ENCODE measurements at places on chromosomes 11 and 22.
A peak's percentile ranks its signal among the peaks of the same experiment; 100 is the strongest.

GRCh38 chr11:107957109-107957588 lies 28.9 kb downstream of the RAB39A start:
- no peak for DNase-seq

DNA sequence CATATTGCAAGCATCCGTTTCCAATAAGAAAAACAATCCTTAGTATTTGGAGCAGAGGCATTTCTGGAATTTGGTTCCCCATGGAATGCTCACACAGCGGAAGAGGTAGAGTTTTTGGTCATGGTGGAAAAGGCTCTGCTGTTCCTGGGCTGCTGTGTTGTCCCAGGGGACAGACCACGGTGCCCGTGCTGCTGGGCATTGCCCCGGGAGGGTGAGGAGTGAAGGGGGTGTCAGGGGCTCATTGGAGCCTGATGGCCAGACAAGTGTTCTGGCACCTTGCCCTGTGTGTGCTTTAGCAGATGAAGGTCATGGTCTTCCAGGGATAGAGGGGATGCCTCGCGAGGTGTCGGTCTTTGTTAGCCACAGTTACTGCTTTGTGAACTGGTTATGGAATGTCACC lies 61.2 kb downstream of the MPPED1 start:
- no peak for DNase-seq

DNA sequence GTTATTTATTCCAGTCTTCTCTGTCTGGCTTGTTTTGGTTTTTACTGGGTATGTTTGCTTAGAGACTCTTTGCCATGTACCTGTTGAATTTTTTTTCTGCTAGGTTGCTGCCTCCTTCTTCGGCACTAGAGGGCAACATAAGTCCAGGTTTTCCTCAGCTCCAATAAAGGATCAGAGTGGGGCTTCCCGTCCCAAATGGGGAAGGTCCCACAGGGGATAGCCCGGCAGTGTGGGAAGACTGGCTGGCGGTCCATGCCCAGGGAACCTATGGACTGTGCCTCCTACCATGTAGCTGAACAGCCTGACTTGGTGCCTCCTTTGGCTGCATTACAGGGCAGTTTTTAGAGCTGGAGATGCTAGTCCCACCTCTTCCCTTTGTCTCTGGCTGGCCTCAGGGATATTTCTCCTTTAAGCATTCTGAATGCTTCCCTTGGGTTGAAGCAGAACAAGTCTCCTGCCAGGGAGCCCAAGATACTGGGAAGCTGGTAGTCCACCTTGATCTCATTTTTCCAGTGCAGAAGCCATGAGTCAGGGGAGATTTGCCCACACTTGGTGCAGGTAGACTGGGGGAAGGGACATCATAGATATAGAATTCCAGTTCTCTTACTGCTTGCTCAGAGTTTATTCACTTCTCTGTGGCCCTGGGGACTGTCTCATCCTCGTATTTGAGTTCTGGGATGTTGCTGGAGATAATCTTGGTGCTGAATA lies 60.2 kb downstream of the BRD1 start:
- no peak for DNase-seq

DNA sequence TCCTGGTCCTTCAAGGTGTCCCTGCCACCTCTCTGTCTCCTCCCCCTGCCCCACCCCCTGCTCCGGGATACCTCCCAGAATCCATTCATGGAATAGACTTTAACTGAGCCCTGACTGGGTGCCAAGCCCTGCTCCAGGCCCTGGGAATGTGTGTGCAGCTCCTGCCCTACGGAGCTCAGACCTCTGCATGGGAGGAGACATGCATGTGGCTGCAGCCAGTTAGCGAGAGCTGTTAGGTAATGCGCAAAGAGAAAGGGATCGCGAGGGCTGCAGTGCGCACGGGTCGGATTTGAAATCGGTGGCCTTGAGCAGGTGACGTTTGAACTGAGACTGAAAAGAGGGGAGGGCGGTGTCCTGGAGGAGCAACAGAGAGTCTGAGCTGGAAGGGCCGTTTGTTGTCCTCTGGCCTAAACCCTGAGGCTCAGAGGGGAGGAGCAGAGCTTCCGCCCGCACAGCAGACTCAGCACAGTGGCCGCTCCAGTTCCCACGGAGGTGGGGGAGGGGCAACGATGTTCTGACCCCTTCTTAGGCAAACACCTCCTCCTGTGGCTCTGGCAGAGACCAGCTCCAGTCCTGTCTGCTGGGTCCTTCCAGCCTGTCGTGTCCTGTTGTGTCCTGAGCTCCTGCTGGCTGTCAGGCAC lies 19.8 kb upstream of the LRRC10B start:
- DNase-seq, result no peak

GRCh38 chr11:76803023-76803422 lies 19.9 kb downstream of the TSKU start:
- DNase-seq, result no peak

DNA sequence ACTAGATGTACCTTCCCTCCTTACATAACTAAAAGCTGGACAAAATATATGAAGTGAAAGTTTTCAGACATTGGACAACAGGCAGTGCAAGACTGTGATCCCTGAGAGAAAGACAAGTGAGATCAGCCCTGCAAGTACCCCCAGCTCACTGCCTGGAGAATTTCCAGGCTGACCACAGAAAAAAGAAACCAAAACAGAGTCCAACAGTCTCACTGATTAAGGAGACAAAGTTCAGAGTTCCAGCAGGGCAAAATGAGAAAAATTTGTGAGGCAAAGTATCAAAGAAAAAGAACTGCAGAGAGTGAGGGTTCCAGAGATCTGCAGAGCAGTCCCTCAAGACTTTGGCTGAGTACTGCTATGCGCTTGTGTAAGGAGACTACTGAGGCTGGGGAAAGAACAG lies 47.3 kb upstream of the TMEM45B start:
- DNase-seq, result no peak

- DNase-seq, result no peak
Measured at GRCh38 chr11:49851971-49852389, 100.2 kb upstream of the OR4C13 start.

DNA sequence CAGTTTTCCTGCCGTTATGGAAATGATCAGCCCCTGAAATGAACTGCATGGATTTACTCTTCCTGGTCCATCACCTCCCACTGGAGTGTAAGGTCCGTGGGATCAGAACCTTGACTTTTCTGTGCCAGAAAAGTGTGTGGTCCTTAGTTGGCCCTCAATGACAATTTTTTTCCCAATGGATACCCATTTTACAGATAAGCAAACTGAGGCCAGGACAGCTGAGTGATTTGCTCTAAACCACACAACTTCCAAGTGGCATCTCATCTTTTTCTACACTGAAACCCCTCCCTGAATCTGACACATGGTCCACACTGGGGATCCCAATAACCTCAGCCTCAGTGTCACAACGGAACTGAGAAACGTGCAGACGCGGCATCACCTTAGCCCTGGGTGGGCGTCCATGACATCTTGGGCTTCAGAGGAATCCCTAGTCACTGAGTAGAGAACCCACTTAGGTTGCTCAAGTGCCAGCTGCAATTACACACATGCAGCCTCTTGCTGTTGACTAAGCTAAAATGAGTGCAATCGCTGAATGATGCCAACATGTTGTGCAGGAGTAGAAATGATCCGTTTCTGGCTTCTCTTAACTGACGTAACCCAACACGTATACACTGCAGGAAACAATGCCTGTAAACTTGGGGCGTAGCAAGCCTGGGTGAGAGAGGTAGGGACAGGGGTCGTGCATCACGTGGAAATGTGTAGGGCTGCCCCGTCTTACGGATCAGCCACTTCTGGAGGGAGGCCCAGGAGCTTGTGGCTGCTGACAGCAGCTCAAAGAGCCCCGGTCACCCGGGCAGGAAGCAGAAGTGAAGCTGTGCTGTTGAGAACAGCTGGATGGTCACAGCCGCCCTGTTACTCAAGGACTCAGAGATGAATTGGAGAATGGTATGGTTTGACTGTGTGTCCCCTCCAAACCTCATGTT lies 136.3 kb downstream of the SHANK2 start:
- no peak for DNase-seq

GRCh38 chr11:68136866-68137265 lies 15.7 kb upstream of the CHKA start:
- DNase-seq, result no peak

- DNase-seq, result no peak
Measured at GRCh38 chr22:35540595-35541253, at the start of gene RASD2. Gene RASD2 (plus strand): TSS chr22:35540831. CDS start chr22:35546810, 5,979 bp downstream.

GRCh38 chr11:69127081-69127850 lies 28.5 kb upstream of the SMIM38 start:
- no peak for DNase-seq

GRCh38 chr11:31943056-31943780 lies 132.1 kb upstream of the PAX6 start:
- no peak for DNase-seq

- no peak for DNase-seq
Measured at GRCh38 chr22:38724926-38725571, 19.3 kb downstream of the GTPBP1 start.

DNA sequence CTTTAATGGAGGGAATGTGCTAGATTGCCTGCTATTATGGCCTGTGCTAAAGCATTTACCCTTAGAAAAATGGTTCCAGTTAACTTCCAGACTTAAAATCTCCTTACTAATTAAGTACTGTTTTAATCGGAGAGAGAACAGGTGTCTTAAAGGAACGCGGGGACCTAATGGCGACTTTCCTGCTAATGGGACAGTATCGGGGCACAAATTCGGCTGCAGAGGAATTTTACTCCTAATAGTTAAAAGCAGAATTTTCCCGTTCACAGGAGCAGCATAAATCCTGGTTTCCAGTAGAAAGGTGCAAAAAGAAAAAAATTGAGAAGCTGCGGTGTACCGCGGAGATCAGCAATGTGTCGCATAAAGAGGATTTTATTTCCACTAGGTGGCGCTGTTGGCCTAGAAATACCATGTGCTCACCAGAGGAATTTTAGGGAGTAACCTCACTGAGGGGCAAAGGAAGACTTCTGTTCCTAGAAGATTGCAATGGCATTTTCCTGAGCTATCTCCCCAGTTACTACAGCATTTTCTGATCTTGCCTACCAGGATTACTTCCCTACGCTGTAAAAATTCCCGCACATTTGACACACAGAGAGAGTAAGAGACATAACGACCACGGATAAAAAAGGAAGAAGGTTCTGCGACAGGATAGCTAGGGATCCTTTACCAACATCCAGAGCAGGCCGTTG lies 44.5 kb downstream of the ZNF280B start:
- DNase-seq, result peak; percentile 10

DNA sequence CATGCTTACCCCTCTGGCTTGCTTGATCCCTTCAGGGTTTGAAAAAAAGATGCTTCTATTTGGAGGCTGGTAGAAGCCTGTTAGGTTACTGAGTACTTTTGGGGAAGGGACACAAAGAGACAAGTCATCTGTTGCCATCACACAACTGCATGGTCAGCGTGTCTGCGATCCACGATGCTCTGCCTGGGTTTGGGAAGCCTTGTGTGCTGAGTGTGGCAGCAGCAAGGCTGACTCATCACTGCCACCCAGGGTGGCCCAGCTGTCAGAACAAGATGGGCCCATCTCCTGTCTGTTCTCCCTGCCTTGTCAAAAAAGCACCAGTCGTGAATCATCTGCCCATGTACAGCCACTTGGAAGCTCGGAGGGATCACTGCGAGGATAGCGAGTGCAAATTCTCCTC lies 26.2 kb downstream of the UBASH3B start:
- no peak for DNase-seq

DNA sequence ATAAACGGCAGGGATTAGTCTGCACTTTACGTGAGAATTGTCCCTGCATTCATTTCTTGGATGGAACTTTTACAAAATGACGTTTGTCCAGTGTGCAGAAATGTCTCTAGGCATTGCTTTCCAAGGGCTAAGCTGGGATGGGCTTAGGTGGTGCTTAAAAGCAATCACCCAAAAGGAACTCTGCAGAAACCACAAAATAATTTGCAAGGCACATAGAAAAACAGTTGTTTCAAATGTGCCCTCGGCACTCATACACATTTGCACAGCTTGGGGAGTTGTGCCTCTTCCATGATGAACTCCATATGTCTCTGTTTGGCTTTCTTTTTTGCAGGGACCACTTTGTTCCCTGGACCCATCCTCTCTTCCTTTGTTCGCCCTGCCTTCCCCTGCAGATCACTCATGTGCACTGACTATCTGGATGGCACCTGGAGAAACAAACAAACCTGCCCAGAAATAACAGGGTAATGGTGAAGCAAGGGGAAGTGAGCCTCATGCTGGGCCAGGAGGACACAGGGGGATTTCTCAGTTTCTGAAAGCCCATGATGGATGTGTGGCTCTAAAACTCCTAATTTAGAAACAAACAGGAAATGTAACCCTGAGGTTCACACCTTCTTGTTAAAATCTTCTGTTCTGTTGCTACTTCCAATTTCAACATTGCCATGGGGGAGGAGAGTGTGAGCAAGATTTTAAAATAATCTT lies 150.2 kb downstream of the SNX19 start:
- no peak for DNase-seq

- DNase-seq, result no peak
Measured at GRCh38 chr11:110665689-110666465, 46.4 kb downstream of the ARHGAP20 start.

DNA sequence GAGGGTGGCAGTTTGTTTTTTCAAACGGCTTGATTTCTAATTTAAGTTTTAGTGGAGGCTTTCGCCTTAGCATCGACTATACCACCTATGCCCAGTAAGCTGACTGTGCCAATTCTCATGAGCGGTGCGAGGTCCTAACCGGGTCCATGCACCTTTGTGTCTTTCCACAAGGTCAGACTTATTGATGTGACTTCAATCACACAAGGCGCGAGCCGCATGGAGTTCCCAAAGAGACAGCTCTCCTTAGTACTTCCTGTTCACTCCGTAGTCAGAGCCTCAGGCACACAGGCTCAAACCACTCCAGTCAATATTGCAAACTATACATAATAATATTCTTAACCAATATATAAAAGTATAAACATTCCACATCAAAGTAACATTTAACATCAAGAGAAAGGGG lies 18.2 kb downstream of the ST14 start:
- no peak for DNase-seq

DNA sequence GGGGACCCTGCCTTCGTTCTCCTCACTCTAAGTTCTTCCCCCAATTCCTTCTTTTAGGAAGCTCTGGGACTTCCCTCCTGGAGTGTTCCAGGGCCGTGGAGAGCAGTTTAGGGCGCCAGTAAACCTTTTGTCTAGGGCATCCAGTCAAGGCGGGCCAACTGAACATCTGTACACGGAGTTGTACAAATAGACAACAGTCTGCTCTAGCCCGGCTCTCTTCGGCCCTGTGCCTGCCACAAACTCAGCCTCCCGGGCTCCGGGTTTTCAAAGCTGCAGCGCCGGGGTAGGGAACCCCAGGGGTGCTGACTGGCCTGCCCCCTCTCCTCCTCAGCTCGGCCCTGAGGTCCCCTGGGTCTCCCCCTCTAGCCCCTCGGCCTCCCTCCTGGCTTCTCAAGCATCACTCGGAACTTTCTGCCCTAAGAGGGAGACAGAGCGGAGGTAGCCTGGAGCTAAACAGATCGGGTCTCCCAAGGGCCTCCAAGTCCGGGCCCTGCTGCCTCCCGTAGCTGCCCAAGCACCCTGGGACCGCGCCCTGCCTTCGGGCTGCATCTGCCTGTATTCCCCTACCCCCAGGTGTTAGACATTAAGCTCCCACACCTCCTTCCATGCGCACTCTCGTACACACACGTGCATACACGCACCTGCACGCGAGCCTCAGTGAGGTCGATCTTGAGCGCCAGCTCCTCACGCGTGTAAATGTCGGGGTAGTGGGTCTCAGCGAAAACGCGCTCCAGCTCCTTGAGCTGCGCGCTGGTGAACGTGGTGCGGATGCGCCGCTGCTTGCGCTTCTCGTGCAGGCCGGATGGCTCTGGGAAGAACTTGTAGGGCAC lies 3.3 kb downstream of the PHOX2A start:
- DNase-seq, result no peak

GRCh38 chr11:64321533-64321932 lies 3.6 kb downstream of the PRDX5 start:
- no peak for DNase-seq

Data from stimulated activated CD4-positive, alpha-beta T cell treated with anti-CD3 and anti-CD28 coated beads, Interleukin-15, amount 100 ng/mL, for 1 hour (primary cell).